ENCODE measurements at places on chromosomes 6 and 20.

- DNase-seq: peak; percentile 66
Measured at GRCh38 chr6:152380351-152380767, 256.8 kb downstream of the SYNE1 start.

DNA sequence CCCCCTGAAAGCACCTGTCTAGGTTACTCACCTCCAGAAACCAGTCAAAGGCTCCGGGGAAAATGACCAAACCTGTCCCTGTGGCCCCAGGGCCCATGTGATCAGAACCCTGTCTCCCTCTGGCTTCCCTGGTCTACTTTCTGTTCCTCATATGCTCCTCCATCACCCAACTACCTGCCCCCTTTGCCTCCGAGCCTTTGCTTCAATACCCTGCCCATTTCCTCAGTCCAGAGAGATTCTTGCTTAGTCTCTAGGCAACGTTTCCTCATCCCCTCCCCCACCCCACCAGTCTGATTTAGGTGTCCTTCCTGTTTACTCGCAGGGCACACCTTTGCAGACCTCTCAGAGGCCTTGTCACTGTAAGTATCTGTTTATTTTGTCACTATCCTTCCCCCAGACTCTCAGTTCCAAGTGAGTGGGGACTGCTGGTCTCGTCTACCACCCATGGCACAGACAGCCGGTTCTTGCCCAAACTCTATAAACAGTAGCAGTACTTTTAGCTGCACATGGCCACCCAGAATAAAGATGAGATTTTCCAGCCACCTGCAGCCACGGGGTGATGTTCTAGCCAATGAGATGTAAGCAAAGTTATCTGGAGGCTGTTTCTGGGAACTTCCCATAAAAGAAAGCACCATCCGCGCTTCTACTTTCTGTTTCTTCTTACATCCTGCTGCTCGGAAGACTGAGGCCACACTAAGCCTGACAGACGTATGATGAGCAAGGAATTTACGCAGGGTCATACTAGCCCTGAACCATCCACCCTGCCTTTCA is 13.3 kb downstream of the ELOVL5 start:
- DNase-seq: no peak

DNA sequence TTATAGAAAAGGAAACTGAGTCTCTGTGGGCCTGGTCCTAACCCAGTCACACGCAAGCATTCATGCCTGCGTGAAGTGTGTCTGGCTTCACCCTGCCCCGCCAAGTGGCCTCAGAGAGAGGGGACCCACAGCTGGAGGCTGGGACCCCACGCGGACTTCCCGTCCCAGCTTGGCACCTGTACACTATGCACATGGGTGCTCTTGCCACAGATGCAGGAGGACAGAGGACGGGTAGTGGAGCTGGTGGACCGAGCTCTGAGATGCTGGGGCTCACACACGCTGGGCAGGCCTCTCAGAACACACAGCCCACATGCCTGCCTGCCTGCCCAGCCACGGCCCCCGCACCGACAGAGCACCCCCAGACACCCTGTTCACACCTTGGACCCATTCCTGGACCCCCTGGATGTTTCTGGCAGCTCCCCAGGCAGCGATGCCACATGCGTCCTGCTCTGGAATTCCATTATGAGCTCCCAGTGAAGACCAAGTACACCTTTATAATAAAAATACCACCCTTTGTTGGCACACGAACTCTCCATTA is 24.9 kb upstream of the SMOC2 start:
- DNase-seq: no peak

DNA sequence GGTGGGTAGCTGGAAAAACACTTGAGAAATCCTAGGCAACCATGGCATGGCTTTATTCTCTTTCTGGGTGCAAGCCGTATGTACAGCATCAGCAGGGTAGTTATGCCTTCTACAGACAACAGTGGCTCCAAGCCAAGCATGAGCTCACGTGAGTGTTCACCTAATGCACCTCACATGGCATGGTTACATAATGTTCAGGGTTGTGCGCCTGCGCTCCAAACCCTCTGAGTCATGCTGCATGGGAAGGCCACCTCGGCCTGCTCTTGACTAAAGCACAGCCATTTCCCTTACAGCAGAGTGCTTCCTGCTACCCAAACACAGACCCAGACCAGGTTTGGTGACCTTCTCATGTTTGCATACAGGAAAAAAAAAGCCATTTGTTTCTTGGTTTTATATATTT is 96.2 kb downstream of the VIP start:
- DNase-seq: no peak

DNA sequence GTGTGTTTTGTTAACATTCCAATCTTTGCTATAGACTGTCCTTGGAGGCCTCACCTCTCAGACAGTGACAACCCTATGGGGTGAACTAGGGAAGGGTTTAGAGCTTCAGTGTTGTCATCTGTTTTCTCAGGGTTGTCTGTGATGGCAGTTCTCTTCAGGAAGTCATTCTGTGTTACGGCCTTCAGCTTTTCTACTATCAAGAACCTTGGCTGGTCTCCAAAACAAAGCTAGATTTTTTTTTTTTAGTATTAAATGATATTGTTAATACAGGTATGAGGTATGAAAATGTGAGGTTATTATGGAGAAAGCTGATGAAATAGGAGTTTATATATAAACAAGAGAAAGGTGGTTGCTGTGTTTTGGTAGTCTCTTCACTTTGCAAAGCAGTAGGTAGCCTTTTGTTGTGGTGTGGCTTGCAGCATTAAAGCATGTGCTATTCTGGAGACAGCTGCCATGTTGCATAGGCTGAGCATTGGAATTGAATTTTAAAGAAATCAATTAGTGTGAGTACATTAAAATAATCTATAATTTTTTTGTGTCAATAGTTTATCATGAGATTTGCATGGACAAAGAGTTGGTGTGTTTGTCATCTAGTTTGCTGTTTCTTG is 162.6 kb downstream of the CARMIL1 start:
- no peak for DNase-seq

GRCh38 chr6:137291441-137291840 is 72.3 kb upstream of the IFNGR1 start:
- peak; percentile 59 for DNase-seq

- DNase-seq: no peak
Measured at GRCh38 chr20:17666481-17666880, 15.6 kb downstream of the RRBP1 start.

DNA sequence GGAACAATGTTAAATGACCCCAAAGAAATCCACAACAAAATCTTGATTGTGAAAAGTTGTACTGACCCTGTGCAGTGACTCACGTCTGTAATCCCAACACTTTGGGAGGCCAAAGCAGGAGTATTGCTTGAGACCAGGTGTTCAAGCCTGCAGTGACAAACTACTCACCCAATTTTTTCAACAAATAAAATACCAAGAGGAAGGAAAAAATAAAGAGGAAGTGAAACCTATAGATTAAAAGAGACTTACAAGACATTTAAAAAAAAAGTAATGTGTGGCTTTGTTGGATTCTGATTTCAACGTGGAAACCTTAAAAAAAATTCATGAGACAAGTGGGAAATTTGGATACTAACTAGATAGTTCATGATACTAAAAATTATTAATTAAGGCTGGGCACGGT is 31.9 kb downstream of the GINS1 start:
- DNase-seq: no peak

- peak; percentile 85 for DNase-seq
Measured at GRCh38 chr6:73579851-73580246, 59.0 kb upstream of the EEF1A1 start.

- peak; percentile 78 for DNase-seq
Measured at GRCh38 chr20:47319517-47320252, 36.8 kb downstream of the ZMYND8 start.

DNA sequence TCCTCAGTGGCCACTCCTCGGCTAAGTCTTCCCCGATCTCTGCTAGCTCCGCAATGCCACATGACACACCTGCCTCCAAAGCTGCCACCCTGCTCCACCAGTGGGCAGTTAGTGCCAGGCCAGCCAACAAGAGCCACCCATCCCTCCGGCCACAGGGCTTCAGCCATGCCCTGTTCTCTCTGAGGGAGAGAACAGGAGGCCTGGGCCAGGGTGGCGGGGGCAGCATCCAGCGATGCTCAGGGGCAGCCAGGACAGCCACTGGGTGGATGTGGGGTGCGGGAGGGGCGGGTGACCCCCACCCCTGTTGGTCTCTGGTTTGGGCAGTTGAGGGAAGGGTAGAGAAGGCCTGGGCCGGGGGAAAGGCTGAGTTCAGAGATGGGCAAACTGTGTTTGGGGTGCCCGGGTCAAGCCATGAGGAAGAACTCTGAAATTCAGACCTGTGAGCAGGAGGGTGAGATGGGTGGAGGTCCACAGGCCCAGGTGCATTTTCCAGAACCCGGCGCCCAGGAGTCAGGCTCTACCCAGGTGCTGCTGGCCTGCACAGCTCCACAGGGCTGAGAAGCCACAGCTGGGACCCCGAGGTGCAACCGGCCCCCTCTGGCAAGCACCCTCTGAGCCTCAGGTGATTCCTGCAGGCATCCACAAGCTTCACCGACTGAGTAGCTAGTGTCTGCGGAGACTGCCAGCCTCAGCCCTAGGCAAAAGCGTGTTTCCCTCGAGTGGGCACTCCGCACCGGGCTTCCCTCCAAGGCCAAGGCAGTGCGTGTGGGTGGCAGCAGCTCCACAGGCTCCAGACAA is 91.1 kb downstream of the SULF2 start:
- no peak for DNase-seq

GRCh38 chr6:11044712-11045167 is 635 bp upstream of the ELOVL2 start:
- no peak for DNase-seq

DNA sequence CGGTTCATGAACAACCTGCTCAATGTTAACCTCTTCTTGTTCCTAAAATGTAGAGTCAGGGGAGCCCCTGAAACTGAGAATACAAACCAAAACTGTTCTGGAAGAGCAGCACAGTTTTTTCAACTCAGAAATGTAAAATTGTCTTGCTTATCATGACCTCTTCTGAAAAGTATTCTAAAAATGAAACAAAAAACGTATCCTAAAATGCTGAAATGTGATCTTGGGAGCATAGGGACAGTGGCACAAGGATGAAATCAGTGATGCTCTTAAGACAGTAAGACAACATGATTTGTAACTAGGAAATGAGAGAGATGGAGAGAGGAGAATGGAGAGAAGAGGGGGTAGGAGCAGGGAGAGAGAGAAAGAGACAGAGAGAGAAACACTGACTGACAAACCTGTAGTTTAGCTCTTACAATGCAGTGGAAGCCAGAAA is 27.5 kb downstream of the NCOA7 start:
- DNase-seq: no peak

DNA sequence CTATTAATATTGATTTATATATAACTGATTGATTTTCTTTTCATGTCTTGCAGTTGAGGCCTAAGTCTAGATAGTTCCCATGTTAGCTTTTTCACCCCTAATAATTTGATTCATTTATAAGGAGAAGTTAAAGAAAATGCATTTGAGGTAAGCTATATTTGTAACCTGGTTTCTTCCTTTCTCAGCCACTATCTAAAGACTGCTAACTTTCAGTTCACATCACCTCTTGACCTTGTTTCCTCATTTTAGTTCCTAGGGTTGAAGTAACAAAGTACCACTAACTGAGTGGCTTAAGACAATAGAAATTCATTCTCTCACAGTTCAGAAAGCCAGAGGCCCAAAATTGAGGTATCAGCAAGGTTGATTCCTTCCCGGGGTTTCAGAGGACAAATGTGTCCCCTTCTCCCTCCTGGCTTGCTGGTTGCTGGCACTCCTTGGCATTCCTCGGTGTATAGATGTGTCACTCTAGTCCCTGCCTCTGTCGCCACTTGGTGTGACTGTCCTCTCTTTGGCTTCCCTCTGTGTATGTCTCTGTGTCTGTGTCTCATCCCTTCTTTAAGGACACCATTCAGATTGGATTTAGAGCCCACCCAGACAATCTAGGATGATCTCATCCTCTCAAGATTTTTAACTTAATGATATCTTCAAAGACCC is 55.9 kb upstream of the C20orf144 start:
- no peak for DNase-seq

- DNase-seq: no peak
Measured at GRCh38 chr6:154569156-154569862, 58.8 kb upstream of the CNKSR3 start.

GRCh38 chr6:36926708-36927513 is 27.6 kb upstream of the PI16 start:
- DNase-seq: no peak

DNA sequence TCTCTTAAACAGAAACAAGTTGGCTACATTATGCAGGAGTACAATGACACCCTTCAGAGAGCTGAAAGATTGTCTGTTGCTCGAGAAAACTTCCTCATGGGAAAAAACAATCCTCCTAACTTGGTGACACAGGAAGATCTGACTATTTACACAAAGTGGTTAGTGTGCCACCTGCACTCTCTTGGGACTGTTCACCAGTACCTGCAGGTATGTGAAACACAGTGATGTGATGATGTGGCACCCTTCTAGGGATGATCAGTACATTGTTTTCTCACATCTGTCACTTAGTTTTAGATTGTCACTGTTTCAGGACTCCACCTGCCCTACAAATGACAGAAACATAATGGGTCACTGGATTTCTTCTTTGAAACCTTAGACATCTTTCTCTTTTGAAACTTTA is 101.8 kb downstream of the CEP57L1 start:
- no peak for DNase-seq

DNA sequence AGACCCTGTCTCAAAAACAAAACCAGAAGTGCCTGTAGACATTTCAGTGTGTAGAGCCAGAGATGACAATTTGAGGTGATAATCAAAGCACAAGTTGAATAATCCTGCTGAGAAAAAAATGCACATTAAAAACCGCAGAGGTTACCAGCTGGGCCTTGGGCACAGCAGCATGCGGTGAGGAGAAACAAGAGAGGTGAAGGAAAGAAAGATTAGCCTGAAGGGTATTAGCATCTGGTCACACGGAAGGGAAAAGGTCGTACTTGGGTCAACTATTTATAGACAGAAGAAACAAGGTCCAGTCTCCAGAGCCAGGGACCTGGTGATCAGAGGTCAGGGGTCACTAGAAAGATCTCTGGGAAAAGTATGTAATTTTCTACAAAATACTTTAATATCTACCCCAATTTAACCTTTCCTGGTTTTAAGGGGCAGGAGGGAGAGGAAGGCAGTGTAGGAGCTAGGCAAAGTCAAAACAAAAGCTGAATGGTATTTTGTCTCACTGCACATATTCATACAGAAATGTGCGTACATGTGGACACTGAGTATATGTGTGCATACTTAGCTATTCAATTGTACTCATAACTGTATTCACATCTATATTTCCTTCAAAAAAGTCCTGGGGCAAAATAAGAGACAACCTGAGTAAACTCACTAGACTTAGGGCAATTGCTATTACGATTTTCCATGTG is 10.1 kb downstream of the MAP7 start:
- no peak for DNase-seq

DNA sequence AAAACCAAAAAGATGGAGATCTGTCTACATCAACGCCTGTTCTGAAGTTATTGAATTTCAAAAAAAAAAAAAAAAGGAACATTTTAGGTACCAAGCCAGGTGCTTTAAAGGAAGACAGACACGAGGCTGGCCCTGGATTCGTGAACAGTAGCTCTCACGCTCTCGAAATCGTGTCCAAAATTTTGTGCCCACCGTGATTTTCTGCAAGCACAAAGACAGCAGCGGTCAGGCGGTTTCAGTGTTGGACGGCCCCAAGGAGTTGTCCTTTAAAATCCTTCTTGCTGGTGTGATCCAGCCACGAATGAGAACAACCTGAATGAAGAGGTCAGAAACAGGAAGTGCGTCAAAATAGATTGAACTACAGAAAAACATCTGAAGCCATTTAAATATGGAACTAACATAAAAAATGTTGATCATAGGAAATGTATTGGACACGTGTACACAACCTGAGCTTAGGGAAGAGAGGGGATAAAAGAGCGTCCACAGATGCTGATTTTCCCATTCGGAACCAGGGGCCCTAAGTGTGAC is 78.2 kb downstream of the THBS2 start:
- DNase-seq: no peak

GRCh38 chr20:25073544-25073943 is 8.4 kb downstream of the VSX1 start:
- DNase-seq: no peak

- DNase-seq: no peak
Measured at GRCh38 chr6:34697904-34698559, 1.5 kb upstream of the ILRUN start.

Data from skeletal muscle cell (primary cell).